ENCODE measurements at places on chromosomes 5 and 9.

DNA sequence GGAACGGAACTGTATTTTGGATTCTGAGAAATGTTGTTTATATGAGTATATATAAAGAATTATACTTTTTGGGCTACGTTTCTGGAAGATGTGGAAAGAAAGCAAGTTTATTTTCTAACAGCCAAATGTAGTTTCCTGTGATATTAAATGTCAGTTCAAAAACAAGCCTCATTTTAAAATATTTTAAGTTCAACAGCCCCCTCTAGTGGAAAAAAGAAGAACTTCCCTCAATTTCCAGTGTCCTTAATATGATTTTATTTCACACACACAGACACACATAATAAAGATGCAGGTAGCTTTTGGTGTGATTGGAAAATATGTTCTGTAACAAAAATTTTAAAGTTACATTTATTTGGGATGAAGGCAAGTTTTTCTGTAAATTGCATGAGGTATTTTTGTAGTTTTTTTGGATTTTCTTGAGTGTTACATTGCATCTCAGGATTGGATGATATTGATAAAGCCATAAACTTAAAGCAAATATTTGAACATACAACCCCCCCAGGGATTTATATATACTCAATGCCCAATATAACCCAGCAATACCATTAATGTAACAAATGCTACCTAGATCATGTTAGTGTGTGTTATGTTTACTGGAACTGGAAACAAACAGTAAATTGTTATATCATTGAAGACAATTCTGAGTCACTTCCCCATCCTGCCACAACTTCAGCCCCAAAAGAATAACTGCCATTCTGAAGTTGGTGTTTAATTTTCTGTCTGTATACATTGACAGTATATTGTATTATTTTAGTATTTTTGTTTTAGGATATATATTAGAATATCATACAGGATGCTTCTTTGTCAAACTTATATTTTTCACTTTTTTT is 54.0 kb downstream of the CCDC171 start:
- DNase-seq = peak; percentile 48

- DNase-seq = no peak
Observed at GRCh38 chr5:154528005-154528594, 50.1 kb upstream of the HAND1 start.

GRCh38 chr9:94982211-94982610 is 255.7 kb downstream of the AOPEP start:
- no peak for DNase-seq

- no peak for DNase-seq
Observed at GRCh38 chr9:34716711-34717110, 6.8 kb upstream of the CCL21 start.

DNA sequence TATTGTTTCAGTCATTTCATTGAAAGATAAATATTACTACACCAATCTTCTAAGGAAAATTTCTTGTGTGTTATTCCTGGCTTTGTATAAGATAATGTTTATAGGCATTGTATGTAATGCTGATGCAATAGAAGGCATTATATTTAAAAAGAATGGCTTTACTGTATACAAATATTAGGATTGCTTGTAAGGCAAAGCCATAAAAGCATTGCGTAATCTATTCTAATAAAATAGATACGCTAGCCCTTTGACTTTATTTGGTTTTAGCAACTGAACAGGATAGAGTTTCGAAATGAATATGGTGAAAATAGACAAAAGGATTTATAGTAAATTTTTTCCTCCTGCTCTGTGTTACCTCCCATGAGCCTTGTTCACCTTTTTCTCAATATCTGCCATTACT is 5.5 kb upstream of the LYSMD3 start:
- no peak for DNase-seq

- DNase-seq = no peak
Observed at GRCh38 chr9:114737118-114737517, 55.1 kb upstream of the TEX48 start.

DNA sequence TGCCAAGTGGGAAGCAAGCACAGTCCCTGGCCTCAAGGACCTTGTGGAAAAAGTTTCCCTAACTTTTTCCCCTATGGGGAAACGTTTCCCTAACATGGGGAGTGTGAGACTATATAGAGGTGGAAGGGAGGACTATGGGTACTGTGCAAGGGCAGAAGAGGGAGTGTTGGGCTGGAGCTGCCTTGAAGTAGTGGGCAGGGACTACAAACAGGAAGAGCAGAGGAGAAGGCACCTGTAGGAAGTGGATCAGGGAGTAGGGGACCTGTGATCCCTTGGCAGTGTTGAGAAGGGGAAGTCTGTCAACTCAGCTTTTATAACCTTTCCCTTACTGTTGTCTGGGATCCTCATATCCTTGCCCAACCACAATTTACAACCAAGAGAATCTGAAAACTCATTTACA is 1.4 kb downstream of the CMYA5 start:
- DNase-seq = no peak

DNA sequence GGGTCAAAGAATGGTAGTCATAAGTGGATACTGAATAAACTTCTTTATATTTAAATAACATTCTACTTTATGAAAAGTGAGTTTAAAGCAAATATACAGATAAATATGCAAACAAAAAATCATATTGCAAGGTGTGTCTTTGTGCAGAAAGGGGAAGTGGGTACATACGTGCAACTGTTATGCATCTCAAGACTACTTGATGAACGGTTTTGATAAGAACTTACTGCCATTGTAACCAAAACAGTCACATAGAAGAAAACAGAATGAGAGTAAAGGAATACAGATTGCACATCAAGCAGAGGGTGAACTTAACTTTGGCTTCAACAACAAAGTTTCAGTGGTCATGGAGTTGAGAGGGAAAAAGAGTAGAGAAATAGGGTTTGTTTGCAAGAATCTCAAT is 9.9 kb downstream of the CAMK4 start:
- no peak for DNase-seq

GRCh38 chr9:121636341-121636865 is 15.0 kb upstream of the DAB2IP start:
- DNase-seq = no peak

- no peak for DNase-seq
Observed at GRCh38 chr9:119868694-119869093, 499.5 kb upstream of the BRINP1 start.

Measured in left lung (tissue), 14 donors.